ENCODE measurements at places on chromosomes 1 and 21.

- no peak for ATAC-seq
Measured at GRCh38 chr1:93565496-93566206, 116.0 kb downstream of the BCAR3 start.

DNA sequence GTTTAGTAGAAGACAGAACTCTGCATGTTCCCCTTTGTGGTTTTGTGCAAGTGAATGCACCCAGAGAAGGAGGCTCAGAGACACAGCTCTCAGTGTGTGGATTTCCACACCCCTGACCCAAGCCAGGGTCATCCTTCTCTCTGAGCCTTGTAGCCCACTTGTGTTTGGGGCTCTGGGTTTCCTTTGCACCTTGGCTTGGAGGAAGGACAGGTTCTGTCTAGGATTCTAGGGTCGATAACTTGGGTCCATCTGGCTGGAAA, 27.2 kb downstream of the MYOG start:
- ATAC-seq, result no peak

GRCh38 chr21:32377506-32377905, 15.3 kb downstream of the URB1 start:
- ATAC-seq, result no peak

- no peak for ATAC-seq
Measured at GRCh38 chr21:38139380-38140168, 117.2 kb upstream of the KCNJ15 start.

DNA sequence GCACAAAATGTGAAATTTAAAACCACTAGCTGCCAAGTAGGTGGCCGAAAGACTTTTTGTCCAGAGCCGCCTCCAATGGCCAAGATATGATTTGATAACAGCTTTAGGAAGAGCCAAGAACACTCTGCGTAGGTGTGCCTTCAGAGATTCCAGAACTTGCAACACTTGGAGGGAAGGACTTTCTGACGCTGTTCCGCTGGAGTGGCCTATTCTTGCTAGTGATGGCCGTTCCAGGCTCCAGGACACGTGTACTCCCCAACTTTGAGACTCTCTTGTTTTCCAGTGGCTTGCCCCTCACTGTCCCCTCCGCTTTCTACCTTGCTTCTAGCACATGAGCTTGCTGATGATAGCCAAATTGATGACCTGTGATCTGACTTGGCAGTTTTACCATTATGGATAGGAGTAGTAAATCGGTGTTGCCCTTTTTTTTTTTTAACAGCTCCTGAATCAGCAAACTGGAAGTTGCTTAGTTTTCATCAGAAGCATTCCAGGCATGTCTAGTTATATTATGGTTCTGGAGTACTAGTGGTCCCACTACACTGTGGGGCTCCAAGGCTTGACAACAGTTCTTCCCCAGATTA, 1.0 kb downstream of the PRDX6 start:
- ATAC-seq, result peak; percentile 10

DNA sequence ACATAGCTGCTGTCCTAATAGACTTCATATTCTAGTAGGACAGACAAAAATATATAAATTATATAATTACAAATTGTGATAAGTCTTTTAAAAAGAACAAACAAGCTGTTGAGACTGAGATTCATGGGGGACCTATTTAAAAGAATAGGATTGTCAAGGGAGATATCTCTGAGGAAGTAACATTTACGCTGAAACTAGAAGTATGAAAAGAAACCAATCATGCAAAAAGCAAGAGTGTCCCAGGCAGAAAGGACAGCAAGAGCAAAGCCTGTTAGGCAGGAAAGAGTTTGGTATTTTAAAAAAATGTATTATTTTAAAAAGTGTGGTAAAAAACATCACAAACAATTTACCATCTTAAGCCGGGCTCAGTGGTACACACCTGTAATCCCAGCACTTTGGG, 9.1 kb upstream of the METTL13 start:
- no peak for ATAC-seq

DNA sequence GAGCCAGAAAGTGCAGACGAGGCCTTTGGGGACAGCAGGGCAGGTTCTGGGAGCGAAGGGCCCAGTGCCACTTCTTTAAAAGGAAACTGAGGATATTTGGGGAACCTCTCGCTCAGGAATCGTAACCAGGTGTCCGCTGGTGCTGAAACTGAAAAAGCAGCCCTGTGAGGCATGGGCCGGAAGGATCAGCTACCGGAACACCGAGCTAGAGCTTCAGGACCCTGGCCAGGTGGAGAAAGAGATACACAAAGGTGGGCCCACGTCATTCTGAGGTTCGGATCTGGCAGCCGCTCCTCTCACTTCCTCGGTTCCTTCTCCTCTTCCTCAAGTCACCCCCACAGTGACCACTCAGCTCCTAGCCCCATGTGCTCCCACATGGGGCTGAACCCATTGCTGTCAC, 18.1 kb downstream of the MX2 start:
- no peak for ATAC-seq

GRCh38 chr1:156281693-156282478, 739 bp downstream of the SMG5 start:
- ATAC-seq, result no peak

- ATAC-seq, result peak; percentile 28
Measured at GRCh38 chr21:42781971-42782722, 97.2 kb downstream of the WDR4 start.

DNA sequence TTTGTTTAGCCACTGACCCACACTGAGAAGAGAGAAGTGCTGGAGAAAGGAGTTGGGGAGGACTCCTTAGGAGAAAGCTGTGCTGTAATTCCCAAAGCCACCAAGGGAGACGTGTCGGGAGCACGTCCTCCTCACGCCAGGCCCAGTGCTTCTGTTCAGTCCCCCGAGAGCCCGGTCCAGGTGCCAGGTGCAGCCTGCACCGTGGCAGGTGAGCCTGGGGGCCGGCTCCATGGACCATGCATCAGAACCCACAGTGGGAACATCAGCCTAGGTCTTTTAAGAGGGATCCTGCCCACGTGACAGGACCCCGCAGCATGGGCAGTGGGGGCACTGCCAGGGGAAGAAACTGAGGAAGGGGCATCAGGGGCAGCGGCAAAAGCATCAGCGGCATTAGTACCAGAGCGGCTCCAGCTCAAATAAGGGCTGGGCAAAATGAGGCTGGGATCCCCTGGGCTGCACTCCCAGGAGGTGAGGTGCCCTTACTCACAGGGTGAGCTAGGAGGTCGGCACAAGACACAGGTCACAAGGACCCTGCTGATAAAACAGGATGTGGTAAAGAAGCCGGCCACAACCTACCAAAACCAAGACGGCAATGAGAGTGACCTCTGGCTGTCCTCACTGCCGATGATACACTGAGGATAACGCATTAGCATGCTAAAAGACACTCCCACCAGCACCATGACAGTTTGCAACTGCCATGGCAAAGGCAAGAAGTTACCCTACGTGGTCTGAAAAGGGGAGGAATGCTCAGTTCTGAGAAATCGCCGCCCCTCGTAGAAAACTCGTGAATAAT, 24.6 kb upstream of the PRDM15 start:
- ATAC-seq, result no peak

- no peak for ATAC-seq
Measured at GRCh38 chr1:29218223-29218622, 12.5 kb downstream of the MECR start.

DNA sequence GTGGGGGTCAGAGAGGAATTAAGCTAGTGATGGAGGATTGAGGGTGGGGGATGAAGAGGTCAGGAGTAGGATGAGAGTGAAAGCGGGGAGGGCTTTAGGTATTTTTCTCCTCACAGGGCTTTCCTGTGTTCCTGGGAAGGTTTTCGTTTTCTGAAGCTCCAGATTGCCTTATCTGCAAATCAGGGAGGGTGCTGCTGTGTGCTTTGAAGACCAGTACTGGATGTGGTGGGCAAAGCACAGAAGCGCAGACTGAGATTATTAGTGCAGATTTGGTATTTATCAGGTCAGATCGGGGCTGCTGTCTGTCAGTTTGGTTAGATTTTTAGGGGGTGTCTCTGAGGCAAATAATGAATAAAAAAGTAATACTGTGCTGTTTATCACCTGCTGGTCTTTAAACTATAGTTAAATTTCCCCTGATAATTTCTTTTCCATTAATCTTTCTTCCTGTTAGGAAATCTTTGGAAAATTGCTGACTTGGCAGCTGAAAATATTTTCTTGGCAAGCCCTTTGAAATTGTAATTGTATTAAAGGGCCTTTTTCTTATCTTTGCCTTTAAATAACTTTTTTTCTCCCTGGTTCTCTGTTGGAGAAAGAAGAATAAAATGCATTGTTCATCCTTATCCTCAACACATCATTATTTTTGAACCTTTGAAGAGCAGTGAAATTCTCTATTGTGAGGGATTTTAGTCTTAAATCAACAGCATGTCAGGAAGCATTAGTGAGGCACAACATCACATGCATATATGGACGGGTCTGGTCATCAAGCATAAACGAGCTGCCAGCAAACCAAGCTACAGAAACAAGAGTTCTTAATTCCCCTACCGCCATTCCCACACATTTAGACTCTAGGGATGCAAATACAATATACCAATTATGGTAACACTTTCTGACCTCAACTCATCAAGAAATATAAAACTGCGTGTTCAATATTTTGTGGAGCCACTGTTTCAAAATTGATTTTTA, 139.6 kb downstream of the S1PR1 start:
- ATAC-seq, result peak; percentile 72

- no peak for ATAC-seq
Measured at GRCh38 chr1:223242382-223242955, 99.4 kb upstream of the TLR5 start.

Measured in motor neuron (in vitro differentiated cells).